Progenitor cell of endocrine pancreas (in vitro differentiated cells): ENCODE measurements at places on chromosomes 13 and 19.

DNA sequence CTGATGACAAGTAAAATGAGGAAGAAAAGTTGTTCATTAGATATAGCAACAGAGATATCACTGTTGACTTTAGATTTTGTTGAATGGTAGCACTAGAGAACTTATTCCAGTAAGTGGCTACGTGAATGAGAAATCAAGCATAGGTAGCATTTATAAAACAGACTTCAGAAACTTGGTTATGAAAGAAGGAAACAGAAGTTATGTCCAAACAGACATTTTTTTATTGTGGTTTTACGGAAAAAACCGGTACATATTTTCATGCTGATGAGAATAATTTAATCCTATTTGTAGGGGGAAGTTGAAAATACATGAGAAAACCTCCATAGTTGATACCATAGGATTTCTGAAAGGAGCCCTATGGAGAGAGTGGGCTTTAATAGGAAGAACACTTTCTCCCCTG is 325.7 kb upstream of the SLC10A2 start:
- no peak for DNase-seq

DNA sequence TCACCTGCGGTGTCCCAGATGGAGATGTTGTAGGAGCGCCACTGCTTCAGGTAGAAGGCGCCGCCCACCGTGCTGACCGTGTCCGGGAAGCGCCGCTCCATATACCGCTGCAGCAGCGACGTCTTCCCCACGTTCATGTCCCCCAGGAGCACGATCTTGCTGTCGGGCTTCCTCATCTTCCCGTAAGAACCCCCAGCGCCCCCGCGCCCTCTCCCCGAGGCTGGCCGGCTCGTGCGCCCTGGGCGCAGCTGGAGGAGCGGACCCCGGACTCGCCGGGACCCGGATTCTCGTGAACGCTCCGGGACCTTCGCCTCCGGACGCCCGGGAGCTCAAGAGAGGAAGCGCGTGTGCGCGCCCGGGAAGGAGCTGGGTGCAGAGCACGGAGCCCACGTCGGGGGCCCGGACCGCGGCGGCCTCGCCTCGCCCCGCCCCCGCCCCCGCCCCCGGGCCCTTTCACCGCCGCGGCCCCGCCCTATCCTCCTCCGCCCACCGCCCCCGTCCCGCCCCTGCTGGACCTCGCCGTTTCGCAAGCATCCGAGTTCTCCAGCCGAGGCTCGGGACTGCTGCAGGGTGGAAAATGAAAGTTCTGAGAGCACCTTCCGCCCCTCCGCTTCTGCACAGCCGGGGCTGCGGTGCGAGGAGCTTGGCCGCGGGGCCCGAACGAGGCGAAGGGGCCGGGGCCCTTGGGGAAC is at the start of gene RAB20:
RAB20 (minus strand) TSS at position 379 of the 692 bp plus-strand sequence; CDS start at position 176, 203 bp downstream.
- DNase-seq, result peak; percentile 57

GRCh38 chr13:112012016-112012704 is 54.8 kb upstream of the SOX1 start:
- no peak for DNase-seq

DNA sequence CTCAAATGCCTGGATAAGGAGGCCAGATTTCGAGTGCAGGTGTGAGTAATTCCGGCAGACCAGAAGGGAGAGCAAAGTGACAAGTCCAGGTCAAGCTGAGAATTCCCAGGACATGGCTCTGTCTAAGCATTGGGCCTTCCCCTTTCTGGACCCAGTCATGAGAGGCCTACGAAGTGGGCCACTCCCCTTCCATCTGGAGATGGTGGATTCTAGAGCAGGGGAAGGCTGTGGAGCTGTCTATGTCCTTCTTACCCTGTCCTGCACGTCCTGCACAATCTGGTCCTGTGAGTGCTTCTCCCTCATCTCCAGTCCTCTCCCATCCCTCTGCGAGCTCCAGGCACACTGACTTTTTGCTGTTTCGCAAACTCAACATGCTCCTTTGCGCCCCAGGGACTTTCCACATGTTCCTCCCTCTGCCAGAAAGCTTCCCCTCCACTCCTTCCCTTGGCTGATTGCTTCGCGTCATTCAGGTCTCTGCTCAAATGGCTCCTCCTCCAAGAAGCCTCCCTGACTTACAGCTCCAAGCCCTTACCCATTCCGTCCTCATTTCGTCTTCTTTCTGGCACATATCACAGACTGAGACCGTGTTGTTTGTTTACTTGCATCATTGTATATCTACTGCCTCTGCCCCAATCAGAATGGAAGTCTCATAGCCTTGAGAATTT is 193.2 kb downstream of the URI1 start:
- no peak for DNase-seq

DNA sequence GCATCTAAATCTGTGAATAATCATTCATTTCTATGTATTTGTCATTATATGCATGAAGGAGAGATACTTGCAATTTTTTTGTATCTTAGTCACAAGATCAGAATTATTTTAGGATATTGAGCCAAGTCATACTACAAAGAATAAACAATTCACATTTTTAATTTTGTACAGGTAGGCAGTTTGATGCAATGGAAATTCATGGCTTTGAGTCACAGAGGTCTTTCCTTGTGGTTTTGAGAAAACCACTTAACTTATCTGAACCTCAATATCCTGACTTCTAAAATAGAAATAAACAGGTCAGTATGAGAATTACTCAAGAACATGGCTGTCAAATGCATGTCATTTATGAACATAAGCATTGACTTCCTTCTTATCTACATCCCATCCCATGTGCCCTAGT is 221.4 kb upstream of the SLC10A2 start:
- DNase-seq, result no peak

DNA sequence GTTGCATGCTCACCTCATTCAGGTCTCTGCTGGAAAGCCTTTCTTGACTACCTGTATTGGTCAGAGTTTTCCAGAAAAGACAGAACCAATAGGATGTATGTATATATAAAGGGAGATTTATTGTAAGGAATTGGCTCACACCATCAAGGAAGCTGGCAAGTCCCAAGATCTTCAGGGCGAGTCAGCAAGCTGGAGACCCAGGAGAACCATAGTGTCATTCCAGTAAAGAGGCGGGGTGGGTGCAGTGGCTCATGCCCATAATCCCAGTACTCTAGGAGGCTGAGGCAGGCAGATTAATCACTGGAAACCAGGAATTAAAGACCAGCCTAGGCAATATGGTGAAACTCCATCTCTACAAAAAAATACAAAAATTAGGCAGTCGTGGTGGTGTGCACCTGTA is 30.4 kb upstream of the FARP1 start:
- no peak for DNase-seq

- no peak for DNase-seq
These were observed 161.4 kb upstream of the SOX1 start for GRCh38 chr13:111905609-111905945.

- no peak for DNase-seq
These were observed 93.1 kb downstream of the PCDH17 start for GRCh38 chr13:57724486-57725272.

GRCh38 chr19:35710784-35711723 is 6.7 kb downstream of the ZBTB32 start:
- DNase-seq, result no peak

DNA sequence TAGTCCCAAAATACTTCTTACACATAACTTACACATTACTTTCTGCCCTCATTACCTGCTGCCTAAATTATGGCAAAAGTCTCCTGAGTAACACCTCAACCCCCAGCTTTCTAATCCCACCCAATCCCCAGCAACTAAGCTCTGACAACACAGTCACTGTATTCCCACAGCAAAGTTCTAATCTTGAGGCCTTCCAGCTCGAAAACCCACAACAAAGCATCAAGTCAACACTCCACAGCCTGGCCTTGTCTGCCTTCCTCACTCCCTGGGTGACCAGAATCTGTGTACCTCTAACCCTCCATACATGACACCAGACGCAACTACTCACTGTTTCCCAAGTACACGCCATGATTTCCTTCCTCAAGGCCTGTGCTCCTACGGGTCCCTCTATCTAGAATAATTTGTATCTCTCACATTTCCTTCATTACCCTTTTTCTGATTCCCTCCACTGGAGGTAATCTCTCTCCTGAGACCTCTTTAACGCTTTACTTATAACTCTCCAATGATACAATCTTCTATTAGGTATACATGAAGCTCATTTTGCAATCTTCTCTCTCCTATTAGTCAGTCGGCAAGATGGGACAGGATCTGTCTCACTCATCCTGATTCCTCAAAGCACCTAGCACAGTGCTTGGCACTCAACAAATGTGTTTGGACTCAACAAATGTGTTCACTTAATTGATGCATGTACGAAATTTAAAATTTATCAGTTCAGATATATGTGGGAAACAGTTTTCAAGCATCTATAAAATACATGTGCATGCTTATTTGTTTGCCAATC is 87.6 kb upstream of the DOCK9 start:
- DNase-seq, result no peak

GRCh38 chr19:54851353-54851752 is 1.1 kb downstream of the KIR3DL2 start:
- no peak for DNase-seq

- DNase-seq, result no peak
These were observed 454.5 kb downstream of the IRS2 start for GRCh38 chr13:109331898-109332297.

DNA sequence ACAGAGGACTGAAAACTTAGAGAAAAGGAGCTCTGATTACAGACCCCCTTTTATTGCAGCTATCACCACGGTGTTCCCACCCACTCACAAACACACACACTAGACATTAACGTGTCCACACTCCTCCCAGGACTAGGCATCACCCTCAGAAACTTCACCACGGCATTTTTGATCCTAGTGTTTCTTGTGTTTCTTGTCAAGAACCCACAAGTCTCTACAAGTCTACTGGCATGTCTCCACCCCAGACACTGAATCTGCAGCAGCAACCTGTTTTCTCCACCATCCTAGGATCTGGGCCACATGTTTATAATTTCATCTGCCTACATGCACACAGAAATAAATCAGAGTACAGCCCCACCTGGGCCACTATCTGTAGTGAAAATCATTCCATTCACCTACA is 4.3 kb downstream of the ZNF486 start:
- DNase-seq, result no peak

DNA sequence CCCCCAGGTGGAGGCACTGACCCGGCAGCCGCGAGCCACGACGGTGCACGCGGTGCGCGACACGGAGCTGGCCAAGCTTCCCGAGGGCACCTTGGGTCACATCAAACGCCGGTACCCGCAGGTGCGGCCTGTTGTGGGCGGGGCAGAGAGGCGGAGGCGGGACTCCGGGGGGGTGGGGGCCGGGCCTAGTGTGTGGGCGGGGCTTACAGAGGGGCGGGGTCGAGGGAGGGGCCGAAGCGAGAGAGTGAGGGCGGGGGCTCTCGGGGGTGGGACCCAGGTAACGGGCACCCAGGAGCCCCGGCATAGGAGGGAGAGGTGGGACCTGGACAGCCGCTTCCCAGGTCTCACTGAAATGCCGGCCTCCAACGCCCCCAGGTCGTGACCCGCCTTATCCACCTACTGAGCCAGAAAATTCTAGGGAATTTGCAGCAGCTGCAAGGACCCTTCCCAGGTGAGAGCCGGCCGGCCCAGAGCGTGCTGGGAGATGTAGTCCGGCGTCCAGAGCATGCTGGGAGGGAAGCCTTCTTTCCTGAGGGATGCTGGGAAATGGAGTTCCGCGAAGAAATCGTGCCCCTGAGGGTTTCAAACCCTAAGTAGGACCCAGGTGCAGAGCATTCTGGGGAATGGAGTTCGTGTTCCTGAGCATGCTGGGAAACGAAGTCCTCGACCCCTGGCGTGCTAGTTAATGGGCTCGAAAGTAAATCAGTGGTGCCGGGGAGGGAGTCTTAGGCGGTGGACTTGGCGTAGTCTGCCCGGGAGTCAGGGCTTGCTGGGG is 15.7 kb downstream of the PNPLA6 start:
- DNase-seq, result peak; percentile 75

DNA sequence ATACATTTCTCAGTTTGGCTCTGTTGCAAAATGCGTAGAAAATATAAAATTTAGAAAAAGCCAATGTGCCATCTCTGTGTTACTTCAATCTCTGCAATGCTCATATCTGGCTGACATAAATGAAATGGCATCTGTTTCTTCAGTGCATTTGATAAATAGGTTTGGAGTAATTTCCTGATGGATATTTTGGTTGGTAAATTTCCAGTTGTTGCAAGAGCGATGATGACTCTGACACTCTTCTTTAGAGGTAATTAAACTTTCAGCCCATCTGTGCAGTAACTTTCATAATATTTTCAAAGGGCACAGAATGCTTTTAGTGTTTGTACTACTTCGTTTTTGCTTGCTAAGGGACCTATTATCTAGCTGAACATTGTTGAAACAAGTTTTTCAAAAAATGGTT is 1286.4 kb downstream of the PCDH9 start:
- DNase-seq, result no peak

GRCh38 chr13:71875823-71876222 is 8.8 kb upstream of the DACH1 start:
- no peak for DNase-seq

- DNase-seq, result no peak
These were observed 254.8 kb downstream of the DCT start for GRCh38 chr13:94224670-94225069.

DNA sequence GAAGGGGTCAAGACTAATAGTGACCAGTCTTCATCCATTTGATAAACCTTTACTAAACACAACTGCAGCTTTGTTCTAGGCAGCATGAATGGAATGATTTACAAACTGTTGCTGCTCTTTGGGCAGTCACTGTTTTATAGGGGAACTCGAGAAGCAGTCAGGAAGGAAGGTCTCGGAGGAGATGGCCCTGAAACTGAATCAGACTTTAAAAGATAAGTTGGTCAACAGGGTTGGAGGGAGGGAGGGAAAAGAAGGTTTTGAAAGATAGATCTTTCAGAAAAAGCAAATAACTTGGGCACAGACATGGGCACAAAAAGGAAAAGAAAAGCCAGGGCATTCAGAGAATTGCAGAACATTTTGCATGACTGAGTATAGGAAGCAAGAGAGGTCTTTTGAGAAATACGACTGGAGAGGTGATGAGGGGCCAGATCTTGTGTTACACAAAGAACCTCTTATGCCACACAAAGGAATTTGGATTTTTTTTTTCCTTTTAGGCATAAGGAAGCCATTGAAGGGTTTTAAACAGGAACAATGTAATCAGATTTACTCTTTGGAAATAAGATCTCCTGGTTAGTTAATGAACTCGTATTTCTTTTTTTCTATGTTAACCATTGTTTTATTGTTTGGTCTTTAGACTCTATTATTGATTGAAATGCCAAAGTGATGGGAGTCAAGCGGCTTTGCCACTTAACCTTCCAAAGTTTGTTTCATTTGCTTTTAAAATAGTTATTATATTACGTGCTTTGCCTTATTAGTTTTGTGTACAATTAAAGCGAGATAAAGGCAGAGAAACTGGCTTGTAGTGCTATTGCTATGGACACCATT is 37.5 kb upstream of the SACS start:
- no peak for DNase-seq

GRCh38 chr13:20340136-20340758 is 108.1 kb upstream of the GJB6 start:
- DNase-seq, result no peak
